ENCODE measurements at places on chromosomes 3 and 15. TPM values are rescaled to one million over a fixed set of nuclear protein-coding genes. Genes with fewer than 3 reads are reported as not detected.

The GP5 gene
- not detected for total RNA-seq

DNA sequence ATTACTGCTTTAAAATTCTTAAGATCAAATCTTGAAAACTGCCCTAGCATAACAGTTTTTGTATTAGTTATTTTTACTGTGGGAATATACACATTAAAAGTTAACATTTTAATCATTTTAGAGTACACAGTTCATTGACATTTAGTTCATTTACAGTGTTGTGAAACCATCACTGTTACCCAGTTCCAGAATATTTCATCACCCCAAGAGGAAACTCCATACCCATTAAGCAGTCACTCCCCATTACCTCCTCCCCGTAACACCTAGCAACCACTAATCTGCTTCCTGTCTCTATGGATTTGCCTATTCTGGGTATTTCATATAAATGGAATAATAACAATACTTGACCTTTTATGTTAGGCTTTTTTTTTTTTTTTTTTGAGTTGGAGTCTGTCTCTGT is 164.1 kb upstream of the LRRFIP2 start:
- DNase-seq, result no peak

The UROC1 gene
- total RNA-seq, result not detected

The PEX5L gene
- total RNA-seq, result 0.16 TPM

The ESYT3 gene
- 1.4 TPM for total RNA-seq

GRCh38 chr3:100825574-100825973 is 116.3 kb downstream of the TFG start:
- no peak for DNase-seq

DNA sequence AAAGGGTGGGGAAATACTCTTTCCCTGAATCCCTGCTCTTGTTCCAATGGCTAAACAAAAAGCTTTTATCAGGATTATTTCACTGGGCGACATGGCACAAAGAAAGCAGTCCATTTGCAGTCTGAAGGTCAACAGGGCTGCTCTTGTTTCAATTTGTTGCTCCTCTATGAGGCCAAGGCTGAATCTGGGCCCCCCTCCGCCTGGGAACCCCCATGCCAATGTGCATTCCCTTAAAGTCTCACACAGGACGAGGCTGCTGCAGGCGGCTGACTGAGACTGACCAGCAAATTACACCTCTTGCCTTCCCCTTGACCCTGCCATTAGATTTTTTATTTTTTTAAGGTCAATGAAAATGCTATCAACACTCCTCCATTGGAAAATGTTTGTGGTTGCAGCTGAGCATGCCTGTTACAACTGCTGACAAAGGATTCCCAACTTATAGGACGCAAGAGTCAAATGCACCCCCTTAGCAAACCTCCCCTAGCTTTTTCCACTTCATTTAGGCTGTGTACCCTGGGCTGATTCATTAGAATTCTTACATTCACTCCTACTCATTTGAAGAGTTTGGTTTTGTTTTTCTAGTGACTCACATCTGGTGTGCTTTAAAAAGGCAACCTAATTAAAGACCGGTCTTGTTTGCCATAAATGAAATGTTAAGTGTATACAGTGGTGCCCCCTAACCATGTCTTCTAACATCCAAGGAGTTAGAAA is 60.8 kb upstream of the ARHGEF3 start:
- DNase-seq, result no peak

The LPP gene
- 114 TPM for total RNA-seq

The NOP10 gene
- 157 TPM for total RNA-seq

GRCh38 chr3:64859625-64860535 is 172.1 kb upstream of the ADAMTS9 start:
- DNase-seq, result no peak

DNA sequence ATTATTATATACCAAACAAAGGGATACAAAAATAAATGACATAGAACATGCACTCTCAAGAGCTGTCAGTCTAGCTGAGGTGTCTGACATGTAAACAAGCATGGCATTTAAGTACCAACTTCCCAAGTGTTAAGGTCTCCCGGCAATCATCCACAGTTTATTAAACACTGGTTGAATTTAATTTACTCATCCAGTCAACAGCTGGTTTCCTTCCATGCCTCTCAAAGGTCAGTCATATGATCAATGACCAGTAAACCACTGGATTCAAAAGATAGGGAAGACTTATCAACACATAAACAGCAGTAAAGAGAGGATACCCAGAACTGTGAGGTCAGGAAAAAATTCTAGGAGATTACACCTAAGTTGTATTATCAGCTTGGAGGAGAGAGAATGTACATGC is 80.4 kb downstream of the ADAM10 start:
- no peak for DNase-seq
